Effector memory CD4-positive, alpha-beta T cell (primary cell): ENCODE measurements at places on chromosomes 6 and 20.

DNA sequence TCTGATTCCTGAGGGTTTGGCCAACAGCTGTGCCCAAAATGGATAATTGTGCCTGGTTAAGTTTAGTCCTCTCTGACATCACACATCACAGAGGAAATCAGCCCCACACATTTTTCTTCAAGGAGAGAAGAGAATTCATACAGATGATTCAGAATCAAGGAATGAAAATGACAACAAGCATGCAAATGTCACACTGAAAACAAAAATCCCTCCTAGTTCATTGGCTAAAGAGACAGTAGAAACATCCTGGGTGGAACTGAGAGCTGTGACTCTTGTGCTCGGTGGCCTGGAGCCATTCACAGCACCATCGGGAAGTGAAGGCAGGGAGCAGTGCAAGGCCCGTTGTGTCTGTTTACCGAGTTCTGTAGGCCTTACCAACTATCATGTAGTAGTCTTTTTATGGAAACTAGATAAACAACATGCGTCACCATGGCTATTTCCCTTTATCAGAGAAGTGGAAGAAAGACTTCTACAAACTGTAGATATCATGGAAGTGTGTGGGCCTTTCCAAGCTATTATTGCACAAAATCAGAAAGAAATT, 81.7 kb upstream of the TENT5A start:
- no peaks in the 10 kb centered on the region for H3K27me3 ChIP-seq
- no peaks in the 10 kb centered on the region for H3K4me1 ChIP-seq
- no peaks in the 10 kb centered on the region for H3K36me3 ChIP-seq

- H3K27ac ChIP-seq, result no peak overlapping the region
- DNase-seq, result no peak
- H3K36me3 ChIP-seq, result no peaks in the 10 kb centered on the region
- H3K4me1 ChIP-seq, result no peaks in the 10 kb centered on the region
- no peaks in the 10 kb centered on the region for H3K27me3 ChIP-seq
Measured at GRCh38 chr6:56649053-56649769, 6.5 kb upstream of the DST start.

GRCh38 chr6:42726026-42726425, 3.6 kb upstream of the PRPH2 start:
- no peaks in the 10 kb centered on the region for H3K27me3 ChIP-seq
- no peak for DNase-seq
- H3K36me3 ChIP-seq, result no peaks in the 10 kb centered on the region
- peaks cover 11% of the 10 kb centered on the region for H3K4me1 ChIP-seq
- H3K27ac ChIP-seq, result peak overlapping the region; percentile 66
- peak overlapping the region; percentile 46 for H3K4me3 ChIP-seq

DNA sequence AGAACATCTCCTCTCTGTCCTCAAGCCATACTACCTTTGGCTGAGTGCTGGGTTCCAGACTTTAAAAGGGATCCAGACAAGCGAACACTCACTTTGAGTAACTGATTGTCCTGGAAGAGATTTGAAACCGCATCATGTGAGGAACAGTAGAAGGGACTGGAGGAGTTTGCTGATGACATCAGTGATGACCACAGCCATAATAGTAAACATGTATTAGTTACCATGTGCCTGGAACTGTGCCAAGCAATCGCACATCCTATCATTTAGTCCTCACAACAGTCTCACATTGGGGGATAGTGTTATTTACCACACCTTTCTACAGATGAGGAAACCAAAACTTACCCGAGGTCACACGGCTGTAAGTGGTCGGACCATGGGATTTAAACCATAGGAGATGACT, 39.8 kb downstream of the ARMC2 start:
- no peaks in the 10 kb centered on the region for H3K36me3 ChIP-seq
- DNase-seq, result no peak
- no peaks in the 10 kb centered on the region for H3K4me1 ChIP-seq
- no peaks in the 10 kb centered on the region for H3K27me3 ChIP-seq
- H3K4me3 ChIP-seq, result no peak overlapping the region

DNA sequence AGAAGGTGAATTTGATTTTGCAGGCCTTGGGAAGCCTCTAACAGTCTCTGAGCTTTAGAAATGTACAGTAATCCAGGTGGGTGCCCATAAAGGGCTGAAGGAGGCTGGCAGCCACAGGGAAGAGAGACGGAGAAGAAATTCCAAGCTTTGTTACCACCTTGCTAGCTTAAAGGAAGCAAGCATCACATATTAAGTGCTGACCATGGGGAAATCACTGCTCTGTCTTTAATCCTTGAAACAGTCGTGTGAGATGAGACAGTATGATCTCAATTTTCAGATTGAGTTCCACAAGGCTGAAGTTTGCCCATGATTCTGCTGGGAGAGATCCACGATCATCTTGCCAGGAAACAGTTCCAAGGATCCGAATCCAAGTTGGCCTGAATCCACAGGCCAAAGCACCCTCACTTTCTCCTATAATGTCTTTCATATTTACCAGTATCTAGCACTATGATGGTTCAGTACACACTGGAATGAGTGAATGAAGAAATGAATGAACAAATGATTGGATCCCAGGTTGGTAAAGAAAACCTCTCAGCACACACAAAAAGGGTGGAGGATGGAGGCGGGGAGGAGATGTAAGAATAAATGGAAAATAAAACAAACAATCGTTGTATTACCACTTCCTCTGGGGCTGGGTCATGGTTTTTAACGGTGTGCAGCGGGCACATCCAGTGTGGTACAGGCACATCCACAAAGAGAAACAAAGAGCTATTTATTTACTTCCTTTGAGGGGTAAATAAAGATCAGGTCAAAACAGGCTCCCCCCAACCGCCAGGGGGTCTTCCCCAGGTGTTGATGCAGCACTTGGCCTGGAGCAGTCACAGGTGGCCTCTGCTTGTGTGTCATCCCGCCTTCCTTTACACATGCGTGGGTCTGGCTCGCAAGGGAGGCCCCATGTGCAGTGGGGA, 28.2 kb upstream of the TAF8 start:
- H3K27me3 ChIP-seq, result no peaks in the 10 kb centered on the region
- peaks cover 33% of the 10 kb centered on the region for H3K36me3 ChIP-seq
- H3K27ac ChIP-seq, result peak overlapping the region; percentile 87
- peak overlapping the region; percentile 0 for H3K4me3 ChIP-seq

DNA sequence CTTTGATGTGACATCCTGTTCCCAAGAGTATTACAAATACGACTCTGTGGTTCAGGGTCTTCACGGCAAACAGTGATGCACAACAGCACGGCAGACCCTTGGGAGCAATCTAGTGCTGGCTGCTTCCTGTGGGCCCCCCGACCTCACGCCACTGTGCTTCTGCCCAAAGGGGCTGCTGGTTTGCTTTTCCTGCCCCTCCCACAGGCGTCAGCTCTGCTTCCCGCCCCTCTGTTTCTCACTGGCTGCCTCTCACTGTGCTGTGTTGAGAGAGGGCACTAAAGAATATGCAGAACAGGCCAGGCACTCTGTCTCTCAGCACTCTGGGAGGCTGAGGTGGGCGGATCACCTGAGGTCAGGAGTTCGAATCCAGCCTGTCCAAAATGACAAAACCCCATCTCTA, 554.5 kb upstream of the AGPAT4 start:
- no peaks in the 10 kb centered on the region for H3K4me1 ChIP-seq
- no peak overlapping the region for H3K4me3 ChIP-seq
- no peaks in the 10 kb centered on the region for H3K36me3 ChIP-seq
- DNase-seq, result no peak
- no peaks in the 10 kb centered on the region for H3K27me3 ChIP-seq
